ENCODE measurements at places on chromosomes 7 and 10. TPM values are rescaled to one million over a fixed set of nuclear protein-coding genes. Genes with fewer than 3 reads are reported as not detected.

Gene FFAR4
- total RNA-seq, result not detected

Gene IL2RA
- not detected for total RNA-seq

DNA sequence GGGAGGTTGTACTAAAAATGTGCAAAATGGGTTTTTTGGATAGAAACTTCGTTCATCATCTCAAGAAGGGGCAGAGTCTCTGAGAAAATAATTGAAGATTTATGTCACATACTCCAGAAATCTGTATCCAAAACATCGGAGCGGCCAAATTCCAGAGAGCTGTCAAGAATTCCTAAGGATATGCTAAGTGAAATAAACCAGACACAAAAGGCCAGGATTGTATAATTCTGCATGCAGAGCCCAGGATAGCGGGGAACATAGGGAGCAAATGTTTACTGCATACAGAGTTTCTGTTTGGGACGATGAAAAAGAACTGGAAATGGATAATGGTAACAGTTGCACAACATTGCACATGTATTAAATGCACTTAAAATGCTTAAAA is 224.2 kb upstream of the AUTS2 start:
- no peak for DNase-seq

GRCh38 chr10:80421050-80421706 is 12.8 kb downstream of the PRXL2A start:
- no peak for DNase-seq

Measured in renal cortical epithelial cell (primary cell).